ENCODE measurements at places on chromosomes 3 and 15.

- DNase-seq: peak; percentile 92
These were observed 4.8 kb downstream of the UBE2E1 start for GRCh38 chr3:23810343-23811184.

- DNase-seq: no peak
These were observed 32.0 kb downstream of the AADACL2 start for GRCh38 chr3:151765685-151766084.

DNA sequence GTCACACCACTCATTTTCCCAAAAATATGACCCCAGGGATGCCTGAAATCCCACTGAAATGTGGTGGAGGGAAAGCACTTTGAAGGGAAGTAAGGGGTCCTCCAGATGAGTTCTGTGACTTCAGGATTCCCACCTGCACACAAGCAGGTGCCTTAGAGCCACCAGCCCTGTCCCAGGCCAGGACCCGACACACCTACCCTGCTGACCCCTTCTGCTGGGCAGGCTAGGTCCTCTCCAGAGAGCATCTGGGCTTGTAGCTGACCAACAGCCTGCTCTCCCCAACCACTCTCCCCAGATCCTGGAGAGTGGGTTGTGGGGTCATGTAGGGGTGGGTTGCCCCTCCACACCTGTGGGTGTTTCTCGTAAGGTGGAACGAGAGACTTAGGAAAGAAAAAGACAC lies 14.9 kb upstream of the CILP start:
- no peak for DNase-seq

GRCh38 chr15:78205856-78206255 lies 28.5 kb downstream of the ACSBG1 start:
- no peak for DNase-seq

- DNase-seq: no peak
These were observed 273.2 kb downstream of the MECOM start for GRCh38 chr3:169390271-169390670.

GRCh38 chr3:21036888-21037287 lies 714.1 kb downstream of the ZNF385D start:
- DNase-seq: no peak

DNA sequence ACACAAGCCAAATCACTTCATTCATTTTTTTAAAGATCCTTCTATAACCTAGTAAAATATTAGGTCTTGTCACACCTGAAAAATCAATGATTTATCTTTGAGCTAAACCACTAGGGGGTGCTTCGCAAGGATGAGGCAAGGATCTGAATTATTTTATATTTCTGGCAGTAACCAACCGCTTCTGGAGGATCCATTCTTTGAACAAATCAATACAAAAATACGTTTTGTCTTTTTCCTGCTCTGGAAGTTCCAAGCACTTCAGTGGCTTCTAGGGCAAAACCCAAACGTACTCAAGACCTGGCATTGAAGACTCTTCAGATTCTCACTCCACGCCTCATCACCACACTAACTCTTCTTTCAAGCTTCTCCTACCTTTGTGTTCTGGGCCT lies 486 bp downstream of the LSG1 start:
- DNase-seq: no peak

GRCh38 chr15:58932710-58933280 lies 684 bp downstream of the SLTM start:
- DNase-seq: no peak

DNA sequence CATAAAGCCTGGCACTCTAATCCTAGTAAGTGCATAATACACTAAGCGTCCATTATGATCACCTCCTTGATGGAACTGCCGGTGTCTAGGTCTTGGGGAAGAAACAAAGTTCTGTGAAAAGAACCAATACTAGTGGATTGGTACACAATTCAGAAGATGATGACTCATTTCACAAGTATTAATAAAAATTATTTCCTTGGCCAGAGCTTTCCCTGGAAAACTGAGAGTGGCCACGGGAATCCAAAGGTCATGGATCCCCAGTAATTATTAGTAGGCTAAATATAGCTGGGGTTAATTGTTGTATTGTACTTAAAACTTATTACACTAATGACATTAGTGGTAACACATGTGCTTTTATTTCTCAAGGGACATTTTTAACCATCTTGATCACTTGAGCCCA lies 808.0 kb upstream of the NR2F2 start:
- DNase-seq: no peak

- no peak for DNase-seq
These were observed 1.5 kb upstream of the NCK1 start for GRCh38 chr3:136860541-136860940.

GRCh38 chr3:121696186-121696585 lies 35.5 kb upstream of the HCLS1 start:
- no peak for DNase-seq

GRCh38 chr3:47113669-47114365 lies 50.1 kb downstream of the SETD2 start:
- no peak for DNase-seq

DNA sequence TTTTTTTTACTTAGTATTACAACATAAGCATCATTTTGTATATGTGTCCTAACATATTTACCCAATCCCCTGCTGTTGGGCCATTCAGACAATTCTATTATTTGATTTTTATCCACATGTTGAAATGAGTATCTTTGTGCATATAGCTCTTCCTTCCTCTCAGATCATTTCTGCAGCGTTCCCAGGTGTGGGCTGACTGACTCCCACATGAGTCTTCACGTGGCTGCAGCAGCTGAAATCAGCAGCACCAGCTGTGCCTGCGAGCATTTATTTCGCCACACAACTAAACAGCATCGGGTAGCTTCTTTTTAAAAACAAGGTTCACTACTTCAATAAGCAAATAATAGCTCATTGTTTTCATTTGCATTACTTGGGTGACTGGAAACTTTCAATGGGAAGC lies 44.5 kb upstream of the PDE8A start:
- DNase-seq: no peak

DNA sequence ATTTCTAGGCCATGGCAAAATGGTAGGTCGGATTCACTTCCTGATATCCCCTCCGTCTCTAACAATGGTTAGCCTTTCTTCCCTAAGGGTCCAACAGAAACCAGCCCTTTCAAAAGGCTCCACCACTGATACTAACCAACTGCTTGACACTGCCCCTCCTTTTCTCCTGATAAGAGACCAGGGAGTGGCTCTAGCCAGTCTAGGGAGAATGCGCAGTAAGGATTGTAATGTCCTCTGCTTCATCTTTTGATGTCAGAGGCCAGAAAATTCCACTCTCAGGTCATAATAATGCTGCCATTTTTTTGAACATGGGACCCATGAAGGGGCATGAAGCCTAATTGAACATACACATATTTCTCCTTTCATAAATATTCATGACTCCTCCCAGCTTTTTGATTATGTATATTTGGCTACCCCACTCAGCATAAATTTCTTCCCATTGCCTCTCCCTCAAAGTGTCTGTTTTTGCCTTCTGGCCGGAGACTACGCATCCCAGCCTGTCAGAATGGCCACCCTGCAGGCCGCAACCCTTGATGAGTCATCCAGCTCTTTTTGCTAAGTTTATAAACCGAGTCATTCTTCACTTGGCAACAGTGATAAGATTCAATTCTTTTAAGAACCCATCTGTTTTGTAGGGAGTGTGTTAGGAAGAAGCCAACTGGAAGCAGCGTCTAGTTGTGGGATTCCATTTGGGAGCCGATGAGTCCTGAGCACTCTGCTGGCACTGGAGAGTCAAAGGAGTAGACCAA lies 189.0 kb upstream of the MCTP2 start:
- DNase-seq: no peak

DNA sequence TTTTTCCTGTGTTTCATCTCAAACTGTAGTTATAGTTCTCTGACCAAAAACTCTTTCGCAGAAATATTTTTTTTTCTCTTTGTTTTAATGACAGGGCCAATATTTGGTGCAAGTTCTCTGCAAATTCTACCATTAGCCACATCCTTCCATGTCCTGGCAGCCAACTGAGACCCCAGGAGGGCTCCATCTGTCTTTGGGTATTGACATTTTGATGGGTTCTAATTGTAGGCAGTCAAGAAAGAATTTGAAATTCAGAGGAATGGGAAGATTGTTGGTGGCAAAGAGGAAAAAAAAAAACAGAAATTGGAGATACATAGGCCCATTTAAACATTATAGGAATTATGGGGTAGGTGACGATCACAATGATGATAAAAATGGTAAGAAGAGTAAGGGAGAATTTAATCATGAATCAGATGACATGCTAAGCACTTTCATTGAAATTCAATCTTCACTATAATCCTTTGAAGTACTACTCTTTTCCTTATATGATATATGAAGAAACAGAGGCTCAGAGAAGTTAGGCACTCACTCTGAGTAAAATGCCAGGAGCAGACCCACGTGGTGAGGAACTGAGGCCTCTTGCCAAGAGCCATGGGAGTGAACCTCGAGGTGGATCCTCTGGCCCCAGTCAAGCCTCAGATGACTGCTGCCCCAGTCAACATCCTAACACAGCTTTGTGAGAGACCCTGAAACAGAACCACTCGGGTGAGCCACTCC lies 151.4 kb downstream of the PDZRN3 start:
- DNase-seq: no peak

GRCh38 chr3:151501171-151501922 lies 40.5 kb upstream of the IGSF10 start:
- DNase-seq: no peak

DNA sequence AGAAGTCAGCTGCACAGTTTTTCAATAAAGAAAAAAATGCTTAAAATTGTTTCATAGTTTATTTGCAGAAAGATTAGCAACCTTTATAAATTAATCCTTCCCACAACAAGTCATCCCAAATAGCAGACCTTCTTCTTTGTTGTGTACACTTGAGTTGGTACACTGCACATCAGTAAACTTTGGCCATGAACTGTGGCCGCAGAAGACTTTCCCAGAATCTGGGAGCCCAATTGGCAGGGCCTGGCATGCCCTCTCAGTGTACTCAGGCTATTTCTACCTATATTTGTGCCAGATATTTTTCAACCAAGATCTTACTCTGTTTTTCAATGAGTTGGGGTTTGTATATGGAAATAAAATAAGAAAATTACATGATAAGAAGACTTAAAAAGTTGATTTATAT lies 133.1 kb downstream of the DIPK2A start:
- no peak for DNase-seq

DNA sequence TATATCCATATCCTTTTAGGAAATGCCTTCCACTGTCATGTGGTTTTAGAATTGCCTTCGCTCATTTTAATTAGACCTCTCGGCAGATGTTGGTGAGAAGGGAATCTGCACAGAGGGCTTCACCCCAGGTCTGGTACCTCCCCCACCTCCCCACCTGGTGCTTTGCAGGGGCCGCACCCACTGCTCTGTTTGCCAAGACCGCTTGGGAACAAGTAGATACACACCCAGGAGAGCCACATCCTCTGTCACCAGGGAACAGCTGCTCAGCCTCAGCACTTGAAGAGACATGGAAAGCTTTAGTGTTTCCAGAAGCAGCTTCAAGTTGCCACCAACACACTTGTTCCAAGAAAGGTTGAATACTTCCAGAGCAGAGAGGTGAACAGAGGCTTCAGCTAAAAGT lies 21.8 kb downstream of the LRRC31 start:
- DNase-seq: no peak

- DNase-seq: no peak
These were observed 375.6 kb downstream of the CTNNB1 start for GRCh38 chr3:41574900-41575299.

DNA sequence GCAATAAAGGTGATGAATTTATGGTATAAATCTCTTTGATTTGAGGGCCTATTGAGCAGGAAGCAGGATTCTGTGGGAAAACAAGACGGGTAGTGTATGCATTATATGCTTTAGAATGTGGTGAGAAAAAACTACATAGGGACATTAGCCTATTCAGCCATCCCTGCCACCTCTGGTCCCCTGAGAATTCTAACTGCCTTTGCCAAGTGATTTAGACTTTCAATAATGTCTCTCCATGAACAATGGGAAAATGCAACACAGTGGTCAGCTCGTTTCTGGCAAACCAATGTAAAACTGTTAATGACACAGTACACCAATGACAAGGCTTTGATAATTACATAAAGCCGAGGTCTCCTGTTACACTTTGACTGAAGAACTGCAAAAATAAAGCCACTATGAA lies 314.7 kb upstream of the CNTN4 start:
- DNase-seq: no peak

DNA sequence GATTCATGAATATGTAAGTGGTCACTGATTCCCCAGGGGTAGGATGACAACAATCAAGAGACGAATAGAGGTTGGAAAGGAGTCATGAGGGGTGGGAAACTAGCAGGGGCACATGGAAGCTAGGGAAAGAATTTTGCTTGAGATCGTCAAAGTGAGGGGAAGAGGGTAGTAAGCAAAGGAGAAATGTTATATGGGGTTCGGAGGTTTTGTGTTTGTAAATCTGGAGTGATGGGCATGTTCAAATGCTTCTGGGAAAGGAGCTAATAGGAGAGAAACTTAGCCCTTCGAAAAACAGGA lies 7.9 kb downstream of the RPL14 start:
- no peak for DNase-seq

DNA sequence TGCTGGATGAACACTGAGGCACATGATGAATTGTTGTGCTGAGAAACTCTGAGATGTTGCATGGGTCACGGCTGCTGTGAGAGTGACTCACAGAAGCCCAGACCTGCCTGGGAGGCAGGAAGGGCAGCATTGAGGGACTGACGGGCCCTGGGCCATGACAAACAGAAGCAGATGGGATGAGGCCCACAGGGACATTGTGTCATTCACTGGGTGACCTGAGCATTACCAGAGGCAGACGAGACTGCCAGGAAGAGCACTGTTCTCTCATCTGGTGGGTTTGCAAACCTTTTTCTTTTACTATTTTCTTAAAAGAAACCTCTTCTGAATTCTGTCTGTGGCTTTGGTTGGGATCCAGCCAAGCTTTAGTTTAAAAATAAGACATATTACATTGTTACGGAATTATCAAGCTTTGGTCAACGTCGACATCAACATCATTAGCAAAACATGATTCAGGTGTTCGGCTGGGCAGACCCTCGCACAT lies 67.8 kb downstream of the BDH1 start:
- DNase-seq: no peak

GRCh38 chr15:99502661-99503060 lies 63.1 kb upstream of the MEF2A start:
- no peak for DNase-seq

GRCh38 chr3:194906970-194907629 lies 221.4 kb downstream of the FAM43A start:
- no peak for DNase-seq

Data from chondrocyte (in vitro differentiated cells).